ENCODE measurements at places on chromosomes 3 and 15.

GRCh38 chr15:70093070-70093469 is 4.6 kb downstream of the TLE3 start:
- DNase-seq: no peak

DNA sequence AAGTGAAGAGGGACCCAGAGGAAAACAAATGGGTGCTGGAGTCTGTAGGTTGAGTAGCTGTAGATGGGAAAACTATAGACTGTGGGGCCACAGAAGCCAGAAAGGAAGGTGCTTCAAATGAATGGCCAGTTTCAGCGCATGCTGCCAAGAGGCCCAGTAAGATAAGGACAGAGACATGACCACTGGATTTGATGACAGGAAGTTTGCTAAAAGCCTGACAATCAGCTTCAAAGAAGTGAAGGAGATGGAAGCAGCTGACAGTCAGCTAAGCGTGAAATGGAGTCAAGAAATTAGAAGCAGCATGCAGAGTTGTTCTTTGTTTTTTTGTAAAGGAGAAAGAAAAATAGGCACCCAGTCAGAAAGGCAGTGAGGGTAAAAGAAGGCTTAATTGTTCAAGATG is 24.9 kb downstream of the TXNRD3 start:
- no peak for DNase-seq

- DNase-seq: no peak
Measured at GRCh38 chr3:169146179-169146665, 517.3 kb downstream of the MECOM start.

GRCh38 chr3:94937980-94938379 is 875.1 kb downstream of the NSUN3 start:
- no peak for DNase-seq

Data from hepatic stellate cell (primary cell).